ENCODE measurements at places on chromosomes 3 and 15.

- DNase-seq, result no peak
Observed at GRCh38 chr3:52886049-52886730, 11.2 kb downstream of the STIMATE start.

DNA sequence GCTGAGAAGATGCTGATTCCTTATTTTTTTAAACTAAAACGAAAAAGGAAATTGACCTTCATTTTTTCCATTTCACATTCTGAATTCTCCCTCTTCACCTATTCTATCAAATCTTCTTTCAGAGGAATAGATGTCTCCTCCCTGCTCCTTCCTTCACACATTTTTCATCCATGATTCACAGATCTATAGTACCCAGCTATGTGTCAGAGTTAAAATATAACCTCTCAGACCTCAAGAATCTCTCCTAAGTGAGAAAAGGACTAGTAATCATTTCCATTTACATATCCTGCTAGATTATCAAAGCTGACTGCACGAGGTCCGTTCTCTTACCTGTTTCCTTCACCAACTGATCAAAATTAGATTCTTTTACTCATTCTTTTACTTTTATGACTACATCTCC lies 1297.6 kb upstream of the ALCAM start:
- no peak for DNase-seq

- DNase-seq, result no peak
Observed at GRCh38 chr3:132553826-132554225, 43.2 kb upstream of the ACKR4 start.

- DNase-seq, result no peak
Observed at GRCh38 chr15:95162069-95162468, 930.7 kb downstream of the MCTP2 start.

DNA sequence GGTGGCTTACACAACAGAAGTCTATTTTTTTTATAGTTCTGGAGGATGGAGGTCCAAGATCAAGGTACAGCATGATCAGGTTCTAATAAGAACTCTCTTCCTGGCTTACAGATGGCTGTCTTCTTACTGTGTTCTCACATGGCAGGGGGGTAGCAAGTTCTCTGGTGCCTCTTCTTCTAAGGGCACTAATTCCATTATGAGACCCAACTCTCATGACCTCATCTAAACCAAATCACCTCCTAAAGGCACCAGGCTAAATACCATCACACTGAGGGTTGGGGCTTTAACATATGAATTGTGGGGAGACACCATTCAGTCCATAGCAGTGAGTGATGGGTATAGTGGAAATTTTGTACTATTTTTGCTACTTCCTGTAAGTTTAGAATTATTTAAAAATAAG lies 75.2 kb upstream of the SLC4A7 start:
- no peak for DNase-seq

- no peak for DNase-seq
Observed at GRCh38 chr3:197329382-197329781, 31.0 kb upstream of the DLG1 start.

- DNase-seq, result no peak
Observed at GRCh38 chr15:38598749-38599148, 34.1 kb upstream of the RASGRP1 start.

GRCh38 chr3:113212844-113213375 lies 1.6 kb downstream of the BOC start:
- DNase-seq, result no peak

DNA sequence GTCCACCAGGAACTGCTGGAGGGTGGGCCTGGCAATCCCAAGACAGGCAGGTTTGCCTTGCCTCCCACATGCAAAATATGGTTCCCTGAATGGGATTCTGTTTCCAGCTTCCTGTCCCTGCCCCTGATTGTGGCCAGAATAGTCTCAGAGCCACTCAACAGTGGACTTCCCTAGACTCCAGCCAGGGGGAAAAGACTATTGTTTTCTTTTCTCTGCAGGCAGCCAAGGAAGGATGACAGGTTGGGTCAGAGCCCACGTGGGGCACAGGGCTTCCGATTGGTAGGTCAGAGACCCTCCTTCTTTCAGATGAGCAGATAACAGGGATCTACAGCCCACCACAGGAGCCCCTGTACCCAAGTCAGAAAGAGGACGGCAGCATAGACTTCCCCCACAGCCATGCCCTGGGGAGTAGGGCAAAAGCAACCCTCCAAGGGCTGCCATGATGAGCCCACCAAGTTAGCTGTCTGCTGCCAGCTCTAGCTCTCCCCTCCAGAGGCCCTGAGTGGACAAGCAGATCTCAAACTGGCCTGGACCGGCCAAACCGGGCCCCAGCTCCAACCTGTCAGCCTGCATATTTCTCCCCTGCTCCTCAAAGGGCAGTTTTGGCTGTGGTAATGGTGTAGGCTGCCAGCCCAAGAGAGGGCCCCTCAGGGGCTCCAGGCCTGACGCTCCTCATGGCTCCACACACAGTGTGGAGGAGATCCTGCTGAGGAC lies 6.4 kb downstream of the TLR9 start:
- no peak for DNase-seq

DNA sequence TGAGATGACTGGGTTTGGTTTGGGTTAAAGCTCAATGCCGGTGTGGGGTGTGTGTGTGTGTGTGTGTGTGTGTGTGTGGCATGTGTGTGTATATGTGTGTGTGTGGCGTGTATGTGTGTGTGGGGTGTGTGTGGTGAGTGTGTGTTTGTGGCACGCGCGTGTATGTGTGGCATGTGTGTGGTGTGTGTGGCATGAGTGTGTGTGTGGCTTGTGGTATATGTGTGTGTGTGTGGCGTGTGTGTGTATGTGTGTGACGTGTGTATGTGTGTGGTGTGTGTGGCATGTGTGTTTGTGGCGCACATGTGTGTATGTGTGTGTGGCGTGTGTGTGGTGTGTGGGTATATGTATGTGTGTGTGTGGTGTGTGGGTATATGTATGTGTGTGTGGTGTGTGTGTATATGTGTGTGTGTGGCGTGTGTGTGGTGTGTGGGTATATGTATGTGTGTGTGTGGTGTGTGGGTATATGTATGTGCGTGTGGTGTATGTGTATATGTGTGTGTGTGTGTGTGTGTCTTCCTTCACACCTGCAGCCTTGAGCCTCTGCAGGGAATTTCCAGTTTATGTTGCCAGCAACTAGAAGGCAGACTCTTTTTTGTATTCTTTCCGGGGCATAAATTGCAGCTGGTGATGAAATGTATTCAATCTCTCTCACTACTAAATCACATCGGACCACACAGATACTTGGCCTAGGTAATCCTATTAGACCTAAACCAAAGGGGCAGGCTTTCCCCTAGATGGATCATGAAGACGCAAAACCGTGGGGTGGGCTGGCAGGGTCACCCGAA lies 34.8 kb downstream of the CHRD start:
- no peak for DNase-seq

DNA sequence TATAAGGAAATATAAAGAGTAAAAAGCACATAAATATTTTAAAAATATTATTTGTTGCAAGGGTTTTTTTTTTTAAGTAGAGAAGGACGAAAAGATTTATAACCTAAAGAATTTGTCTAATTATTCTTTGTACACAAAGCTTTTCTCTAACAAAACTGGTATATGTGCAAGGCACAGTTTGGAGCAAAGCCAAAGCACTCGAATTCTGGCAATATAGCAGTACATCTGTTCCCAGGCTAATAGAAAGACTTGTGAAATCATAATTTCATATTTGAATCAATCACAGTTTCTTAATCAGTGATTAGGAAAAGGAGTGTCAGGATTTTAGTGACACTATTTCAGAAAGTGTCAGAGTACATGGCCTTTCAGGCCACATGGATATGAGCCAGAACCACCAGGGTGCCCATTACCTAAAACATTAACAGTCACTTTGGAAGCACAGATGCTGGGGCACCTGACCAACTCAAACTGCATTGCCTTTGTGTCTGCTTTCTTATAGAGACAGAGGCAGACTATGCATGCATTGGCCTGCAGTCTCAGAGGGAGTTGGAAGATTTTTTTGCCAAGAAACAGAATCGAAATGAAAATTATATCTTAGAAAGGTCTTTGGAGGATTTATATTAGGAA lies 651.8 kb upstream of the SGO1 start:
- DNase-seq, result no peak

- DNase-seq, result no peak
Observed at GRCh38 chr3:54668236-54668635, 259.6 kb downstream of the LRTM1 start.

DNA sequence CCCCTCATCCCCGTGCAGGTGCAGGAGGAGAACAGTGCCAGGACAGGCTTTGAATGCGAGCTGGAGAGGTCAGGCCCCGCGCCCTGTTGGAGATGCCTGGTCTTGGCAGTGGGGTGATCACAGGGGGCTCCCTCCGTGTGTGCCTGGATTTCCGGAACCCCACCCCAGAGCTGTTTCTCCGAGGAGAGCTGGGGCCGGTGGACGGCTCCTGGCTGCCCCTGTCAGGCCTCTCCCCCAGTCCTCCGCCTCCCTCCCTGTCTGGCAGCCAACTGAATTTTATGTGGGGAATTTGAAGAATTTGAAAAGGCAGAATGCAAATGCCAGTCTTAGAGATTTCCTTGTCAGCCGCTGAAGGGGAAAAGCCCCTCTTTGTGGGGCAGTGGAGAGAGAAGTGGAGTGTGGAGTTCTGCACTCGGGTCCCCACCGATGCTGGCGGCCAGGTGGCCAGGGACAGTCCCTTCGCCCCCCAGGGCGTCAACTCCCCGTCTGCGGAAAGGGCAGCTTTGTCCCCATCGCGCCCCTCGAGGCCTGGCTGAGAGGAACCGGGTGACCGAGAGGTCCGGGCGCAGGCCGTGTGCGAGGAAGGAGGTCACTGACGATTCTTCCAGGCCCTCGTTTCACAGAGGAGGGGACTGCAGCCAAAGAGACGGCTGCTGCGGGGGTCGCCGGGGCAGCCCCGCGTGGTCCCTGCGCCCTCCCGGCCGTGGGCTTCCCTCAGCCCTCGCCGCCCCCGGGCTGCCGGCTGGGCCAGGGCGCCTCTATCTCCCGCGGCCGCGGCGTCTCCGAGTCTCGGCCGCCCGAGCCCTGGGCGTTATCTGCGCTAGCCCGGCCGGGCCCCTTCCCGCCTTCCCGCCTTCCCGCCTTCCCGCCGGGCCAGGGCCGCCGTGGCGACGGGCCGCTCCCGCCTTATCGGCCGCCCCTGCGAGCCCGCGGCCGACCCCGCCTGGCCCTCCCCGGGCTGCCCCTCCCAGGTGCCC lies 56.0 kb upstream of the LCTL start:
- DNase-seq, result no peak

- DNase-seq, result no peak
Observed at GRCh38 chr3:78888635-78889034, 879.2 kb downstream of the ROBO1 start.

GRCh38 chr3:58202917-58203360 lies 7.8 kb downstream of the DNASE1L3 start:
- DNase-seq, result no peak

- DNase-seq, result no peak
Observed at GRCh38 chr15:62617741-62618140, 424.8 kb upstream of the TPM1 start.

DNA sequence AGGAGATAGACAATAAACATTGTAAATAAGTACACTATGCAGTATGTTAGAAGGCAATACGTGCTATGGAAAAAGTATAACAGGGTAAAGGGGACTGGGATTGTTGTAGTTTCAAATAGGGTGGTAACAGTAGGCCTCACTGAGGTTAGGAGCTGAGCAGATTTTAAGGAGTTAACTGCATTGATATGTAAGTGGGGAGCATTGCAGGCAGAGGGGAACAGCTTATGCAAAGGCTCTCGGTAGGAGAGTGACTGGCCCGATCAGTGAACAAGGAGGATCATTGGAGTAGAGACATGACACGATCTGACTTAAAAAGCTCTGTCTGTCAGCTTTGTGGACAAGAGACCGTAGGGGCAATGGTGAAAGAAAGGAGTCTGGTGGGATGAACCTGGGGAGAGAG lies 46.8 kb downstream of the PCCB start:
- DNase-seq, result no peak

GRCh38 chr3:61134532-61134931 lies 116.7 kb downstream of the FHIT start:
- no peak for DNase-seq

DNA sequence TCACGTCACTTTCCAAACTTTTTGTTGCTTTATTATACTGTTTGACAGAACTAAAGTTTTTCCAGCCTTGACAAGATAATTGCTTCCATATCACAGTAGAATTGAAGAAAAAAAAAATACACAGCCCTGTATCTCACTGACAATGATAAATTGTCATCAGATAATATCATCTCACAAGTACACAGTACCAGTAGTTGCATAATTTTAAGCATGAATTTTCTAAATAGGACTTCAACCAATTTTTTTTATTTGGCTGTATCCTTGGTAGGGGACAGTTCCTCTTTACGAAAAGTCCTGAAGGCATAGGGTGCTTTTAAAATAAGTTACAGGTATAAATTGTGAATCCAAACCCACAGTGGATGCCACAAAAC lies 230.7 kb downstream of the ATP8B4 start:
- DNase-seq, result no peak

- DNase-seq, result no peak
Observed at GRCh38 chr15:92705764-92706163, 50.2 kb upstream of the FAM174B start.

Data from CD14-positive monocyte (primary cell).